Fibroblast of the conjunctiva (primary cell): ENCODE measurements at places on chromosomes 12 and 14.

DNA sequence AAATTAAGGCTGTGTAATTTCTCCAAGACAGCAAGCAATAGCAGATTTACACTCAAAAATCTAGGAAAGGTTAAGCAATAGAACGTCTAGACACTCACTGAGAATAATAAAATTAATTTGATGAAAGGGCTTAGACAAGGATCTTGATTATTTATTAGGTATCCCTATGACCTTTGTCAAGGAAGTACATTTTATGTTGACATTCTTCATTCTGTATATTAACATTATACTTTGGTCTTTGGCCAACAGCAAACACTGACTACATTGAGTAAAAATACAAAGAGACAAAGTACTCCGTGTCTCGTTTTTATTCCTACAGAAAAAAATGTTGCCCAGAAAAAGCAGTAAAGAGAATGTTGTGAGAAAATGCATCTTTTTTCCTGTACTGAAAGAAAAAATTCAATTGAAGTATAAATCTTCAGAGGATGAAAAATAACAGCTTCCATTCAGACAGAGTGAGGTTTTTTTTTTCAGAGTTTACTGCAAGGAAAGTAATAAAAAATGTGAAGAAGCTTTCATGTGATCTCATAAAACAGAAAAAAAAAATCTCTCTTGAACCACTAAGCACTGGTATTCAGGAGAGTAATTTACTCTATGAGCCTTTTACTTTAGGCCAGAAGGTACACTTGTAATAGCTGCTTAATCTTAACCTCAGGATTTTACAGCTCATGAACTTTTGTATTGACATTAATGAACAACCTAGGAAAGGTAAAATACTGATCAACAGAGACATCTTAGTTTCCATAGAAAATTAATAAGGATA, 605.0 kb downstream of the FSCB start:
- no peak for DNase-seq

GRCh38 chr12:84911271-84912197, 1.1 kb downstream of the SLC6A15 start:
- DNase-seq: peak; percentile 84

DNA sequence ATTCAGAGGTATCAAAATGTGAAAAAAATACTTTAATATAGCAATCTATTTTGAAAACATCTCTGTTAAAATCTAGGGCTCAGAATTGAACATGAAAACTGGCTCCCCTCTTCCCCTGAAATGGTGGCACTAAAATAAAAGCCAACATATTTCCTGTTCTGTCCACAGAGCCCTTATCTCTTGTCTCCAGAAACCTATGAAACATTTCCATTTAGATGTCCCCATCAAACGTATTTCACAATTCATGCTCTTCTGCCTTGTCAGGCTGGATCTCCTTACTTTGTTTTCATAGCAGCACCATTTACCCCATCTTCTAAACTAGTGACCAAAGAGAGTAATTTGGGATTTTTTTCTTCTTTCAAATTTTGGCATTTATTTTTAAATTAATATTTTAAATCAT, 42.4 kb downstream of the PDE3A start:
- no peak for DNase-seq

- no peak for DNase-seq
Measured at GRCh38 chr12:55862286-55862685, 19.6 kb upstream of the MMP19 start.
